PC-3 (cell line): ENCODE measurements at places on chromosomes 16 and 17.

DNA sequence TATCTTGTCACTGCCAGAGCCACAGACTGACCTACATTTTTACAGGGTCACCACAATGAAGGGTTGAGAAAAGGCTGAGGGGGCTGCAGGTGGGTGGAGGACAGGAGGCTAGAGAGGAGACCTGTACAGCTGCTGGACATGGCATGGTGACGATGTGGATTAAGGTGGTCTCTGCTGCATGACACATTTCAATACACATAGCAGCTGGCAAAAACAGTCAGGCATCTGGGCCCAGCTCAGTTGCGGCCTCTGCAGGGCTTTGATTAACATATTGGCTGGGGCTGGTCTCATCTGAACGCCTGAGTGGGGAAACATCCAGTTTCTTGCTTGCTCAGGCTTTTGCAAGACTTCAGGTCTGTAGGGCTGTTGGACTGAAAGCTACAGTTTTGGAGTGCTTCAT, 265.4 kb upstream of the FOXF1 start:
- H3K27ac ChIP-seq = no peak overlapping the region
- no peaks in the 10 kb centered on the region for H3K36me3 ChIP-seq
- no peak overlapping the region for H3K4me3 ChIP-seq
- H3K27me3 ChIP-seq = peaks cover 89% of the 10 kb centered on the region
- H3K4me1 ChIP-seq = no peaks in the 10 kb centered on the region

DNA sequence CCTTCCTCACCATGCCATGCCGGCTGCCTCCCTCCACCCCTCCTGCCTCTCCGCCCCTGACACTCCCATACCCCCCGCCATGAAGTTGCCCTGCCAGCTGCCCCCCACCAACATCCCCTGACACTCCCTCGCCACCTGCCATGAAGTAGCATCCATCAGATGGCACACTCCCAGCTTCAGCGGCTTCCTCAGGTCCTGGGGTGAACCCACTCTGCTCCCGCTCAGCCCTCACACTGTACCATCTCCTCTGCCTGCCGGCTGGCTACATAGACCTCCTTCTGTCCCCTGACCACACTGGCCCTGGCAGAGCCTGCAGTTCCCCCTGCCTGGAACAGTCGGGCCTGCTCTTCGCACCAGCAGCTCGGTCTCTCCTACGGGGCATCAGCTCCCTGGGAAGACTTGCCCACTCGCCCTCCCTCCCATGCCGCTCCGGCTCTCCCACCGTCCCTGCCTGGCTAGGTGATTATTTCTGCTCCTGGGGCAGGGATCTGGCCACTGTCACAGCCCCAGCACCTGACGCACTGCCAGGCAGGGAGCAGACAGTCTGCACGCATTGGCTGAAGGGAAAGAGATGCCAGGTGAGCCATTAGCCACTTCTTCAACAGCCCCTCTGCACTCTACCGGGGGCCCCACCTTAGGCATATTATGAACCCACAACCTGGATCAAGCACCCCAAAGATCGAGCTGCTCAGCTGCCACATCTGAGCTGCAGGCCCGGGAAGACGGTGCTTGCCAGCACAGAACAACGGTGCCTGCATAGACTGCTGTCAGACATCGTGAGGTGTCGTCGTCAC, 9.0 kb downstream of the CANT1 start:
- H3K27me3 ChIP-seq = no peaks in the 10 kb centered on the region
- H3K4me1 ChIP-seq = peaks cover 62% of the 10 kb centered on the region
- peaks cover 47% of the 10 kb centered on the region for H3K36me3 ChIP-seq
- no peak overlapping the region for H3K27ac ChIP-seq
- DNase-seq = no peak
- H3K4me3 ChIP-seq = no peak overlapping the region

- H3K36me3 ChIP-seq = no peaks in the 10 kb centered on the region
- peaks cover 57% of the 10 kb centered on the region for H3K27me3 ChIP-seq
- DNase-seq = no peak
- no peaks in the 10 kb centered on the region; the same call in 1 of the 2 replicates for H3K4me1 ChIP-seq
- H3K4me3 ChIP-seq = peak overlapping the region; percentile 54
- H3K27ac ChIP-seq = no peak overlapping the region
These were observed 1.2 kb downstream of the NEUROD2 start for GRCh38 chr17:39606434-39607056.

GRCh38 chr17:72390675-72391508, 270.1 kb downstream of the SOX9 start:
- no peaks in the 10 kb centered on the region for H3K27me3 ChIP-seq
- peak; percentile 97 for DNase-seq
- H3K4me1 ChIP-seq = peaks cover 98% of the 10 kb centered on the region
- H3K4me3 ChIP-seq = no peak overlapping the region

GRCh38 chr17:58614859-58615459, 76.9 kb downstream of the TEX14 start:
- no peak overlapping the region for H3K27ac ChIP-seq
- H3K27me3 ChIP-seq = no peaks in the 10 kb centered on the region
- no peaks in the 10 kb centered on the region for H3K36me3 ChIP-seq
- no peaks in the 10 kb centered on the region for H3K4me1 ChIP-seq
- DNase-seq = no peak
- H3K4me3 ChIP-seq = no peak overlapping the region

DNA sequence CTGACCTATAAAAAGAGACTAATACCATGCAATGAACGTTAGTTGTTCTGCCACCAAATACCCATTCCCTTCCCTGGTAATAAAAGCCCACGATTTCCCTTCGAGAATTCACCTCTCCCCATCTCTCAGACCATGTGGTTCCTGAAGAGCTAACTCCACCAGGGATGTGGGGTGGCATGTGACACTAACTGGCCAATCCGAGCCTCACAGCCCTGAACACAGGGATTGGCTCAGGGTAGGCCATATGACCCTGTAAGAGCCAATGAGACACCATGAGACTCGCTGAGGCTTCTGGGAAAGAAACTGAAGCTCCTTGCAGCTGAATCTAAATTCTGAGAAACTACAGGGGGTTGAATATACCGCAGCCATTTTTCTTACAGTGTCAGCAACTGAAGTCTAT, 21.1 kb downstream of the HELZ start:
- H3K27me3 ChIP-seq = no peaks in the 10 kb centered on the region
- peaks cover 14% of the 10 kb centered on the region; the same call in 1 of the 2 replicates for H3K36me3 ChIP-seq
- H3K27ac ChIP-seq = no peak overlapping the region
- H3K4me1 ChIP-seq = peaks cover 9% of the 10 kb centered on the region
- no peak overlapping the region for H3K4me3 ChIP-seq

DNA sequence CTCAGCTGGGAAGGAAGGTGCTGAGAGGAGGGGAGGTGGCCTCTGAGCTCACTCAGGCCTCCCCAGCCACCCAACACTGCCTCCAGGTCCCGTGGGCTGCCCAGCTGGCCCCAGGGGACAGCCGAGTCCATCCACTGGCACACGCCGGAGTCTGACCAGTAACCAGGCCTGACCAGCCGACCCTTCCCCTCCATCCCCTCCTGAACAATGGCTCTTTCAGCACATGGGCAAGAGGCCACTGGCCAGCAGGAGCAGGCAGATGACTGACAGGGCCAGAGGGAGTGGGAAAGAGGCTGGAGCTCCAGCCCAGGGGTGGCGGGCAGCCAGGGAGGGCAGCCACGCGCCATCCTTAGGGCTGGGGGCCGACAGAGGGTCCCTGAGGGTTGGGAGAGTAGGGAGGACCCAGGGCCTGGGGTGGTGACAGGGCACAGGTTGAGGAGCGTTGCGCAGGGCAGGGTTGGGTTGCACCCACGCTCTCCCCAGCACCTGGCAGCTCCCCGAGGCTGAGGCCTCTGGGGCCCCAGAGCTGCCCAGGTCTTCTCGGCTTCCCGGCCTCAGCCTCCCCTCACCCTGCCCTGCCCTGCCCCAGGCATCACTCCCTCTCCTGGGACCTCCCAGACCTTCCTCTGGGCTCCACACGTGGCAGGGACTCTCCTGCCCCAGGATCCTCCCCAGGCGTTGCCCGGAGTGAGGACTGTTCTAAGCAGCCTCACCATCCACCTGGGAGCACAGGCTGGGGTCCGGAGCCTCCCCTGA, 20.2 kb upstream of the SLC38A10 start:
- H3K36me3 ChIP-seq = no peaks in the 10 kb centered on the region
- H3K27ac ChIP-seq = no peak overlapping the region
- no peak overlapping the region for H3K4me3 ChIP-seq
- DNase-seq = no peak
- peaks cover 4% of the 10 kb centered on the region; the same call in 1 of the 2 replicates for H3K4me1 ChIP-seq
- H3K27me3 ChIP-seq = no peaks in the 10 kb centered on the region

- DNase-seq = no peak
- no peaks in the 10 kb centered on the region; the same call in 1 of the 2 replicates for H3K27me3 ChIP-seq
- H3K4me1 ChIP-seq = no peaks in the 10 kb centered on the region
- no peak overlapping the region for H3K4me3 ChIP-seq
- H3K27ac ChIP-seq = no peak overlapping the region
These were observed 9.3 kb downstream of the SSTR2 start for GRCh38 chr17:73174126-73174525.

GRCh38 chr16:27766236-27766925, 216.4 kb downstream of the KATNIP start:
- H3K36me3 ChIP-seq = peaks cover 12% of the 10 kb centered on the region
- no peak overlapping the region for H3K4me3 ChIP-seq
- H3K27ac ChIP-seq = no peak overlapping the region
- DNase-seq = no peak

GRCh38 chr16:22356930-22357634, 17.3 kb downstream of the CDR2 start:
- no peak for DNase-seq
- H3K27me3 ChIP-seq = no peaks in the 10 kb centered on the region
- no peak overlapping the region for H3K27ac ChIP-seq
- H3K4me3 ChIP-seq = no peak overlapping the region
- 0 out of 2 replicates have a peak, but pooled peaks cover 5% of the 10 kb centered on the region for H3K36me3 ChIP-seq
- peaks cover 16% of the 10 kb centered on the region for H3K4me1 ChIP-seq

DNA sequence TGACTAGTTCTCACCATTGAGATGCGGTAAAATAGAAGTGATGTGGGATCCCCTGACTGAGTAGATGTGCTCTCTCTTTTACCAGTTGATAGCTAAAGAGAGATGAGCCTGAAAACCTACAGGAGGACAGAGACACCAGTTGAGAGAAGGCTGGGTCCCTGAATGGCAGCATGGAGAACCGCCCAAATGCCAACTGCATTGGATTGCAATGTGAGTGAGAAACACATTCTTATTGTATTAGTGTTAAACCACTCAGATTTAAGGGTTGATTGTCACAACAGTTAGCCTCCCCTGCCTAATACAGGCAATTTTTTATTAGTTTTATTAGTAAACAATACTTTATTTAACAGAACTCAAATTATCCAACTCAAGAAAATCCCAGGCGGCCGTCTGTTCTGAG, 61.2 kb downstream of the SPACA3 start:
- no peaks in the 10 kb centered on the region for H3K36me3 ChIP-seq
- no peak overlapping the region for H3K4me3 ChIP-seq
- H3K4me1 ChIP-seq = no peaks in the 10 kb centered on the region
- H3K27me3 ChIP-seq = peaks cover 12% of the 10 kb centered on the region; the same call in 1 of the 2 replicates
- DNase-seq = peak; percentile 23

DNA sequence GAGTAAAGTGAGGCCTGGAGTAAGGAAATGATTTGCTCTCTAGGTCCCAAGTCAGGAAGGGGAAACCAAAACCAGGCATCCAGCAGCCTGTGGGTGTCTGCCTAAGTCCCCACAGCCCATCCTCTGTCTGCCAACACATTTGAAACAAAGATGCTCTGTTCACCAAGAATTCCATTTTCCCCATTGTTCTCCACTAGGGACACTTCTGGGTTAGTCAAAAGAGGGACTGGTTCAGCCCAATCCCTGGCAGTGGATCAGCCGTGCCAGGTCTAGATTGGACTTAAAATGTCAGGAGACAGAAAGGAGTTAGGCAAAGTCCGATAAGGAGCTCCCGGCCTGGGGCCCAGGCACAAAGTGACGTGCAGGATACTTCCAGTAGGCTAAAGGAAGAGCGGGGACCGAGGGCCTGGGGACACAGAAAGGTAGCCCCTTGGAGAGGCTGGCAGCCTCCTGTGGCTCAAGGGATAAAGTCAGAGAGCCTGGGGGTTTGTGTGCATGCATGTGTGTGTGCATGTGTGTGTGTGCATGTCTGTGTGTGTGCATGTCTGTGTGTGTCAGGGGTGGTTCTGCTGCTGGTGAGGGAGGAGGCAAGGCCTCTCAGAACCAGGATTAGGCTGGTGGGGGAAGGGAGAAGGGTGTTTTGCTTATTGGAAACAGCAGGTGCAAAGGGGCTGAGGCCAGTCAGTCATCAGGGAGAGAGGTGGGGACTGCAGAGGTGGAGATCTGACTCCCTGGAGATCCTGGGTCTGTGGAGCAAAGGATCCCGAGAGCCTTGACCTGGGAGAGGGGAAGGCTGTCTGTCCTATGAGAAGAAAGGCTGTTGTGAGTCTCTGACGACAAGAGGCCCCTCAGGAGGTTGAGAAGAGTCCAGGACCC, 41.7 kb upstream of the IL34 start:
- no peaks in the 10 kb centered on the region for H3K27me3 ChIP-seq
- no peak for DNase-seq
- H3K4me1 ChIP-seq = no peaks in the 10 kb centered on the region; the same call in 1 of the 2 replicates

- H3K4me3 ChIP-seq = no peak overlapping the region
- peaks cover 36% of the 10 kb centered on the region for H3K27me3 ChIP-seq
- DNase-seq = peak; percentile 19
- H3K36me3 ChIP-seq = no peaks in the 10 kb centered on the region
- H3K27ac ChIP-seq = no peak overlapping the region
These were observed 4.7 kb upstream of the IRF8 start for GRCh38 chr16:85894266-85894665.

DNA sequence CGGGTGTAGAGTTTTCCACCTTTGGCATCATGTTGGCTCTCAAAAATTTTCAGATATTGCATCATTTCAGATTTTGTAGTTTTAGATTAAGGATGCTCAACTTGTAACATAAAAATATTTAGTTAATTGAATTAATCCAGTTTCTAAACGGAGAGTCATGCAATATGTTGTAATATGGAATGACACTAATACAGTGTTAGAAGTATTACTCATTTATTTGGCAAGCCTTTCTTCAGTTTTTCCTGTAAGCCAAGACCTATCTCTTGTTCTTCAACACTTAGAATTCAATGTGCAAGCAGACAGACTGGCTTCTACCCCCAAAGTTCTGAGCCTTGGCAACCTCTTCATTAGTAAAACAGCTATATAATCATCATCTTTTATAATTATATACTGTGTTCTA, 985.0 kb upstream of the GOT2 start:
- 0 out of 2 replicates have a peak, but pooled peaks cover 8% of the 10 kb centered on the region for H3K27me3 ChIP-seq
- no peak overlapping the region for H3K4me3 ChIP-seq
- H3K27ac ChIP-seq = no peak overlapping the region
- no peak for DNase-seq
- no peaks in the 10 kb centered on the region for H3K36me3 ChIP-seq

DNA sequence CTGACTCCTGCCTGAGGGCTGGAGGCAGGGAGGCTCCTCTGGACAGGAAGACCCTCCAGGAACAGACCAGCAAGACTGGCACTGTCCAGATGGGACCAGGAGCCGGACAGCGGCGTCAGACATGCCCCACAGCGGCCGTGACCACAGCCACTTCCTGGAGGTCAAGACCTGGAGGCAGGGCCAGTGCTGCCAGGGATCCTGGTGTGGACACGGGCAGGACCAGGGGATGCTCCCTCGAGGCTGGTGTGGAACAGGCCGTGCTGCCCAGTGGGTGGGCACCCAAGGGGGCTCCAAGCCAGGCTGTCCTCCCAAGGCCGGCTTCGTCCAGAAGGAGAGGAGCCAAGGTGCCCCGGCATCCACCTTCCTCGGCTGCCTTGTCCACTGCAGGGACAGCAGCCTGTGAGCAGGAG, 4.5 kb upstream of the CCDC57 start:
- H3K27ac ChIP-seq = peak overlapping the region; percentile 91
- DNase-seq = no peak
- H3K36me3 ChIP-seq = no peaks in the 10 kb centered on the region
- no peaks in the 10 kb centered on the region for H3K27me3 ChIP-seq
- H3K4me3 ChIP-seq = no peak overlapping the region
